Stimulated activated CD8-positive, alpha-beta memory T cell treated with anti-CD3 and anti-CD28 coated beads, Interleukin-12 subunit alpha, Interleukin-12 subunit beta, amount 100 ng/mL, for 4 hours (primary cell): ENCODE measurements at places on chromosomes 3 and 15.
A peak's percentile ranks its signal among the peaks of the same experiment; 100 is the strongest.

GRCh38 chr15:25990220-25990619, 127.1 kb upstream of the ATP10A start:
- no peak for DNase-seq

DNA sequence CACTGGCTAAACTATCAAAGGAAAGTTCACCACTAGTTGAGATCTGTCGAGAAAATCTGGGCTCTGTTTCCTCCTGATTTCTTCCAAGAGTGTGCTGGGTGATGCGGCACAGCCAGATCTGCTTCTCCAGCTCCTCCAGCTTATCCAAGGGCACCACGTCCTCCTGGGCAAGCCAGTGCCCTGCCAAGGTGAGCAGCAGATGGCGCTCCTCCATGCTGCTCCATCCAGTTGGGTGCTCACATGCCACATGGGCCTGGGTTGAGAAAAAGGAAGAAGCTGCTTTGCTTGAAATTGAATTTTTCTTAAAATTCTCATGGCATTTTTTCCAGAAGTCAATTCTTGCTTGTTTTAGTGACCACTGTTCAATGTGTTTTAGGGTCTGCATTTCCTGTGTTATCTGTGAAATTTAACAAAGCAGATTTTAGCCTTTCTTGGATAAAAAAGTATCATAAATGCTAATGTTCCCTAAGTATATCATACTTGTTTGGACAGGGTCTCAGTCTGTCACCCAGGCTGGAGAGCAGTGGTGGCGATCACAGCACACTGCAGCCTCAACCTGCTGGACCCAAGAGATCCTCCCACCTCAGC, 47.3 kb downstream of the EIF3J start:
- peak; percentile 35 for DNase-seq

GRCh38 chr3:179796421-179796820, 143.6 kb downstream of the USP13 start:
- DNase-seq = no peak

DNA sequence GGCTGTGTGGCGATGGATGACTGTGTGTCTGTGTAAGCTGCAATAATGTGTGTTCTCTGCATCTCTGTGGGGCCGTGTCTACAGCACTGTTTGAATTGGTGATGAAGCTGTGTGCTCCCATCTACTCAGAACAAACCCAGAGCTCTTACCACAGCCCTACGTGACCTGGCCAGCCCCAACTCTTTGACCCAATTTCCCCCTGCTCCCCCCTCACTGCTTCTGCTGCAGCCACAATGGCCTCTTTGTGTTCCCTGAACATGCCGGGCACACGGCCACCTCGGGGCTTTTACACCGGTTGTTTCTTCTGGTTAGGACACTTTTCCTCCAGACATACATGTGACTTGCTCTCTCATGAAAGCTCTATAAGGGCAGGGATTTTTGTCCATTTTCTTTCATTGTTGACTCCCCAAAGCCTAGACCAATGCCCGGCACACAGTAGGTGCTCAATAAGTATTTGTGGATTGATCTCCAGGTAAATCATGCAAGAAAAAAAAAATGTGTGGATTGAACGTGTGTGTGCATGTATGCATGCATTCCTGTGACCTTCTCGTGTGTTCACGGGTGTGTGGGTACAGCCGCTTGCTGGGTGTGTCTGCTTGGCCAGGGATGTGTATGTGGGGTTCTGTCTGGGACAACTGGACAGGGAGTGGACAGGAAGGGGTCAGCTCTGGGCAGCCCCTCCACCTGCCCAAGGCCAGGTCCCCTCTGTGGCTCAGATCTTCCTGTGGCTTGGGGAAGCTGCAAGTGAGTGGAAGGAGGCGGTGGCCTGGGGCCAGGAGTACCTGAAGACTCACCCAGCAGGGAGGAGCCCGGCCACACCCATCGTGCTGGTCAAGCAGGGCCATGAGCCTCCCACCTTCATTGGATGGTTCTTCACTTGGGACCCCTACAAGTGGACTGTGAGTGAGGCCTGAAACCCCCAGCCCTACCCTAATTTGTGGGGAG, 14.8 kb downstream of the VILL start:
- DNase-seq = no peak

GRCh38 chr15:38242055-38242454, 10.6 kb upstream of the SPRED1 start:
- DNase-seq = no peak

- no peak for DNase-seq
Measured at GRCh38 chr3:46504789-46505188, 7.0 kb downstream of the RTP3 start.

DNA sequence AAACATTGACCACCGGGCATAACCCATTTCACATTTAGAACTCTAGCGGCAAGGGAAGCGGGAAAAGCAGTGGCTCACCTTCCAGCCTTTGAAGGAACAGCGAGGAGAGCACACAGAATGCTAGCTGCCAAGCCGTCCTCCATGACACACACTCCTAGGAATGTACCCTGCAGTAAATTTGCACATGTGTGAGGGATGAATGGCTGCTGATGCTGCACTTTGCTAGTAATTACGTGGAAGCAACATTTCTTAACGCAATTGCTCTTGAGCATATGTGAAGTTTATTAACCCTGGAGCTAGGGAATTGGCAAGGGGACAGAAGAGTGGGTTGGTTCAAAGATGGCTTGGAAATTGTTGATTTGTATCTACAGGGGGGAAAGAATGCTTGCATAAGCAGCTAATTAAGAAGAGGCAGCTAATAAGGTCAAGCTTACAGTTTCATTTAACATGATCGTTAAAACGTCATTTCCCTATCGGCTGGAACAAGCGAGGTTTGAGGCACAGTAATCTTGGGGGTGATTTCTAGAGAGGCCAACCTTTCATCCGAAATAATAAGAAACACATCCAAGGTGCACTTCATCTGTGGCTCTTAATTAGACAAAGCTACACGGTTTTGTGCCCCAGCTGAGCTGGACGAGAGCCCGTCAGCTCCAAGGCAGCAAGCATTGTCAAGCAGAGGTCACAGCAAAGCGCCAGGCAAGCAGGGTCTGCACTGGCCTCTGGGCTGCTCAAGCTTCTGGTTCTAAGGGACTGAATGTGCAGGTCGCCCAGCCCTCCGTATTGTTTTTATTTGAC, 123.4 kb downstream of the CHSY1 start:
- no peak for DNase-seq

GRCh38 chr3:4826237-4827100, 152.8 kb upstream of the BHLHE40 start:
- no peak for DNase-seq

- DNase-seq = no peak
Measured at GRCh38 chr3:105829871-105830622, 38.8 kb downstream of the CBLB start.

GRCh38 chr3:89154416-89154815, 47.0 kb downstream of the EPHA3 start:
- DNase-seq = no peak

DNA sequence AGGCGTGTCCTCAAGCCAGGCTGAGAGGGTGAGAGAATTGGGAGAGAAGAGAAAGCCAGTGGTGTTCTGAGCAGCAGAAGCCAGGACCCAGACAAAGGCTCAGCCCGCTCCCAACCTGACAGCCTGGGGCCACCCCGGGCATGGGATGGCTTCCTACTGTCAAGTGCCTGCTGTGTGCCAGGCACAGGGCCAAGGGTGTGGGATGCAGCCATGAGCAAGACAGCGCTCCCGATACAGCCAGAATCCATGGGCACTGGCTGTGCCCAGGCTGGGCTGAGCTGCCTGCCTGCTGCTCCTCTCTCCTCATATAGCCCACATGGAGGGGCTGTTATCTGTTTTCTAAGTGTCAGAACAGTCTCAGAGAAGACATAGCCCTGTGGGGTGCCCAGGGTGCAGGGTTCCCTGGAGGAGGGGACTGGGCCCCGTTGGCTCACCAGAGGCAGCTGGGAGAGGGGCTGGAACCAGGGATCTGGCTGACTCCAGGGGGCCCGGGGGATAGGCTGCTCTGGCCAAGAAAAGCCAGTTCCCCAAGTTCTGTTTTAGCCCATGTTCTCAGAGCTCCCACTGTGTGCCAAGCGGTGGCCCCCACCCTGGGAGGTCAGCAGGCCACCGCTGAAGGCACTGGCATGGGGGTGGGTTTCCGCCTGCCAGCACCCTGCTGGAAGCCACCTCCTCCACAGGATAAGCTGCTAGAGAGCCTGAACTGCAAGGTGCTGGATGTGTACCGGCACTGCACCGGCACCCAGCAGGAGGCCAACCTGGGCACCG, 39.0 kb downstream of the CFAP100 start:
- no peak for DNase-seq

- no peak for DNase-seq
Measured at GRCh38 chr15:76533060-76533820, 196.7 kb downstream of the ISL2 start.

DNA sequence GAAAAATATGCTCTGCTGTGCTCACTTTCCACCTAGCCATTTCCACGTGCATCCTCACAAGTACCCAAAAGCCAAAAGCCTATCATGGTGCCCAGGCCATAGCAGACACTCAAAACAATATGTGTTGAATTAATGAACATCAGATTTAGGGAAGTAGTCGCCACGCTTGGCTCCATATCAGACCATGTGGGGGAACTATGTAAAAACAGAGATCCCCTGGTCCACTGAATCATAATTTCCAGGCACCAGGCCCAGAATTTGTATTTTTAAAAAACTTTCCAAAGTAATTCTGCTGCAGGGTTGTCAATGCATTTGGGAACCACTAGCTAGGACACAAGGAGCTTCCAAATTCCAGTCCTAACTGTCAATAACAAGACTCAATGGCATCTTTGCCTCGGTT, 77.3 kb downstream of the CNTN3 start:
- DNase-seq = no peak
